ENCODE measurements at places on chromosomes 3 and 15.

DNA sequence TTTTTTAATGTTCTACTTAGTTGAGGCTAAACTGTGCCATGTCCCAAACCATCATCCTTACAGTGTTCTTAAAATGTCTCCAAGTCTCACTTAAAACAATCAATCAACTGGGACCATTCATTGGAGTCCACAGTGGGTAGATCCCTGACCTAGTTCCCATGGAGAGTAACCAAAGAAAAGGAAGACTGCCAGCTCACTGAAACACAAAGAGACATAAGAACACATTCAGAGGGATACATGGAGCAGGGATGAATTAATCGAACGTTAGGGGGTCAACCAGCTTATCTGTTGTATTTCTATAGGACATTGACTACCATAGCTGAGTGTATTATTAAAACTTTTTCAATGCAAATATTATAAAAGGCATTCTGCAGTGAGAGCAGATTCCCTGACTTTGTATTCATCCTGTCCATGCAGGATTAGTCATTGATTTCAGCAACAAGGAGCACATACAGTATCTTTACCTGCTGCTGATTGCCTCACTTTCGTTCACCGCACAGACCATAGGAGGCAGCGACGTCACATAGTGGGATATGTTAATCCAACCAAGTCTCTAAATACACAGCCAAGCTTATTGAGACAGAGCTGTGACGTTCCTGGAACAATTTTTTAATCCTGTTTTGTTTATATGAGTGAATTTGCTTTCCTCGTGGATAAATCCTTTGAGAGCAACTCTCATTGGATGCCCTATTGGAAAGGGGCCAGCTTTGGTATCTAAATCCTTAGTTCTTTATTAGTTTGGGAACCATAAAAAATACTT lies 364.9 kb upstream of the RBMS3 start:
- no peak for DNase-seq

- DNase-seq: no peak
Measured at GRCh38 chr15:80467311-80467714, 63.1 kb downstream of the ARNT2 start.

DNA sequence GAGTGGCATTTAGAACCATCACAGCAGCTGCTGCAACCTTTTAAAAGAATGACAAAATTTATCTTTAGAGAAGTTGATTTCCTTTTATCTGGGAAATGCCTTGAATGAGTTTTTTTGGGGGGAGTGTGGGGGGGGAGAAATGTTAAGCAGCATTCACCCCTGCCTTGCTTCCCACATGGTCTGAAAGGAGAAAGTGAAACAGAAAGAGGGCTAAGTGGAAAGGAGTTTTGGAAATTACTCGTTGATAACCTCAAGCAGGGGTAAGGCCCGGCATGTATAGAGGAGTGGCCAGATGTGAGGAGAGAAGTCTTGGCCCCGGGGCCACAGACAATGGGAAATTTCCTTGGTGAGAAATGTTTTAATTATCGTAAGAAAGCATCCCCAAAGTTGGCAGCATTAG lies 23.5 kb downstream of the B3GALNT1 start:
- no peak for DNase-seq

DNA sequence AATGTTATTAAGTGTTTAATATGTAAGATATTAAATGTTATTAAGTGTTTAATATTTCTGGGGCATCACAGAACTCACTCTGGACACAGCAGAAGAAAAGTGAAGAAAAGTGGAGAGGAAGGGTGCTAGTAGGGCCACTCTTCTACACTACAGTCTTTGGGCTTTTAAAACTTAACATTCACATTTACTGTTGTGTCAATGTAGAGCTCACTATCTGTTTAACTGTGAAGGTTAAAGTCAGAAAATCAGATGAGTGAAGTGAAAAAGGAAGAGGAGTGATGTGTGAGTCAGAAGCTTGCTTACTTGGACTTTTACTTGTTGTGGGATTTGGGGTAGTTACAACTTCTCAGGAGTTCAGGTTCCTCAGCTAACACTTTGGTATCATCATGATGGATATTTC lies 145.3 kb upstream of the DNAJC19 start:
- no peak for DNase-seq

DNA sequence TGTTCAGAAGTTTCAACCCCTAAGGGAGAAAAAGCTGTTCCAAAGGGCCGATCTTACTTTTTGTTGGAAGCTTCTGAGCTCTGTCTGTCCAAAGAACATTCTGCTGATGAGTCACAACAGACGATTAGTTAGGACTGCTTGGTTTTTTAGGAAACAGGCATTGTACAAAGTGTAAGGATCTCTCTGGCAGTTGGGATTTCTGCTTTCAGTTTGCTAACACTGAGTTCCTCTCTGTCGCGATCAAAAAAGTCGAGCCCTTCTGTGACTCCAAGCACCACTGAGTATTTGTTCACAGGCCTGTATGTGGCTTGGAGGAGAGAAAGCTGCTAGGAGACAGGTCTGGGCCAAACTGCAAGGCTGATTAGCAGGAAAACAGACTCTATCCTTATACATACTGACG lies 91.8 kb upstream of the PFN2 start:
- DNase-seq: no peak

DNA sequence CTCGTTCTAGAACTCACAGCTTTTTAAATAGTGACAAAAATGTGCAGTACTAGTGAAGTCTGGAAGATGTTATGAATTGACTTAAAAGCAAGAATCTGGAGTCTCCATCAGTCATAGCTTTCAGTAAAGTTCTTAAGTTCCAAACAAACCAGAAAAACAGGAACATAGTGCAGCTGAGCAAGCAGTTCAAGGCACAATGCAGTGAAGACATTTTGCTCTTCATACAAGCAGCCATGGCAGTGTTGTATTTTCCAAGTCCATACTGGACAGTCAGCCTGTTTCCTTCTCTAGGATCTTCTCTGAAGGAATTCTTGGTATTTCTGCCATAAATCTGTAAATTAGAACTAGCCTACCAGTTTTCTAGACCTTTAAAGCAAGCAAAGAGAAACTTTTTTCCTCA lies 90.5 kb downstream of the LRRC28 start:
- no peak for DNase-seq
